Fibroblast of villous mesenchyme (primary cell): ENCODE measurements at places on chromosomes 12 and 14. TPM values are rescaled to one million over a fixed set of nuclear protein-coding genes. Genes with fewer than 3 reads are reported as not detected.

GRCh38 chr14:55125403-55125802 is 3.6 kb upstream of the LGALS3 start:
- DNase-seq, result no peak

DNA sequence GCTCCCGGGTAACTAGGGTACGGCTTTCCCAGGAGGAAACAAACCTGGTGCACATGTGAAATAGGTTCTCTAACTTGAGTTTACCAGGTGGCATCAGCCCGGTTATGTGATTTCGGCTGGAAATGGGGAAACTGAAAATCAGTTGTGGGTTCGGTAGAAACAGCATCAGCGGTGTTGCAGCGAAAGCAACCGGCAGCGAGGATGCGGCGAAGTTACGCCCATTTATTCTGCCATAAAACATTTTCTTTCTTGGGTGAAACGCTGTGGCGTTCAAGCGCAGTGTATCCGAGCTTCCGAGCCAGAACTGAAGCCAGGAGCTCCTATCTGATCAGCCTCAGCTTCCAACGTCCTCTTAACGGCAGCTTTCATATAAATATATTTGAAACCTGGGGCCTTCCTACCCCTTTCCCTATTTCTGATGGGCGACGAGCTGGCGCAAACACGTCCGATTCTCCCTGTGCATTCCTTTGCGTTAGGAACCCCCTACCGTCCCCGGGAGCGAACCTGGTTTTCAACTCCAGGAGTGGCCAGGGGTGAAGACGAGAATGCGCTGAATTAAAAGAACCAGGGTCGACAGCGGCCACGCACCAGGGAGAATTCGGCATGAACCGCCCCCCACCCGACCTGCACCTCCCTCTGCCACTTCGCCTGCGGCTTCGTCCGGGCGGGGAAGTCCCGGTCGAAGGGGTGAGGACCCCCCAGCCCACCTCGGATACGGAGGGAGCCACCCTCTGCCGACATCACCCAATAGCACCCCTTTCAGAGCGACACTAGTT is 1.6 kb downstream of the DPF3 start:
- DNase-seq, result peak; percentile 47

The SYCP3 gene
- under 0.01 and 0.32 TPM in 2 replicates for total RNA-seq

GRCh38 chr14:89443042-89443629 is 26.1 kb upstream of the FOXN3 start:
- DNase-seq, result no peak

The PRORP gene
- total RNA-seq, result 36.4 and 38.0 TPM in 2 replicates

The HOXC12 gene
- total RNA-seq, result under 0.01 TPM in 2 replicates

- no peak for DNase-seq
Measured at GRCh38 chr12:89833337-89834252, 125.0 kb upstream of the ATP2B1 start.

- no peak for DNase-seq
Measured at GRCh38 chr14:71776471-71777360, 155.5 kb upstream of the RGS6 start.
